Stimulated activated CD4-positive, alpha-beta T cell treated with anti-CD3 and anti-CD28 coated beads, Interleukin-15, amount 100 ng/mL, for 1 hour (primary cell): ENCODE measurements at places on chromosomes 7 and 10.
A peak's percentile ranks its signal among the peaks of the same experiment; 100 is the strongest.

DNA sequence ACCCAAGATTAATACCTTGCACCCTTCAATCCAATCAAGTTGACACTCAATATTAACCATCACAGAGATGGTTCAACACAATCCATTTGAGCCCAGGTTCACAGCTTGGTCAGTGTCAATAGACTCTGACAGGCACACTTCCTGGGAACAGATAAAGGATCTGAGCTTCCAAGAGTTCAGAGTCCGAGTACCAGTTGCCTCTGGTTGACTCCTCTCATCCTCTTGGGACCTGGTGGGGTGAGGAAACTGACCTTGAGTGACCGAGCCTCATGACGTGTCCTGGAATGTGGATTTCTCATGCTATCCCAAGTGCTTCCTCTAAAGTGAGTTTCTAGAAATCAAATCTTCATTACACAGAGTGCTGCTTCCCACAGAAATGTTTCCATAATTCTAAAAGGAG lies 162.0 kb downstream of the CYP26A1 start:
- DNase-seq = no peak

- DNase-seq = no peak
Observed at GRCh38 chr7:156397249-156397648, 243.3 kb upstream of the RNF32 start.

- no peak for DNase-seq
Observed at GRCh38 chr10:95459446-95460045, 101.6 kb downstream of the SORBS1 start.

GRCh38 chr10:102918817-102919245 lies 737 bp downstream of the CNNM2 start:
- DNase-seq = no peak

DNA sequence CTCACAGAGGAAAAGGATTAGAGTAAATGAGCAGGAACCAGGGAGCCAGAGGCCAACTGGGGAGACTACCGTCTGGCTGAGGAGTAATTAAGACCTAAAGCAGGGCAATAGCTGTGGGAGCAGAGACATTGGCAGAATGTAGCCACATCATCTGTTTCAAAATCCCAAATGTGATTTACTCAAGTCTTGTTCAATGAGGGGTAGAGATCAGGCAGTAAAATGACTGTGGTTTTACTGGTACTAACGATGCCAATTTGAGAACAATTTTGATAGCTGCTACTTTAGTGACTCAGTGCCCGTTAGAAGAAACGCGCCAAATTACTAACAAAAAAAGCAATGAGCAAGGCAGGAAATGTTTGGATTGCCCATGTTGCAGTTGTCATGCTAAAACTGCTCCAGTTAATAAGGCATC lies 12.7 kb upstream of the MIOS start:
- DNase-seq = no peak

DNA sequence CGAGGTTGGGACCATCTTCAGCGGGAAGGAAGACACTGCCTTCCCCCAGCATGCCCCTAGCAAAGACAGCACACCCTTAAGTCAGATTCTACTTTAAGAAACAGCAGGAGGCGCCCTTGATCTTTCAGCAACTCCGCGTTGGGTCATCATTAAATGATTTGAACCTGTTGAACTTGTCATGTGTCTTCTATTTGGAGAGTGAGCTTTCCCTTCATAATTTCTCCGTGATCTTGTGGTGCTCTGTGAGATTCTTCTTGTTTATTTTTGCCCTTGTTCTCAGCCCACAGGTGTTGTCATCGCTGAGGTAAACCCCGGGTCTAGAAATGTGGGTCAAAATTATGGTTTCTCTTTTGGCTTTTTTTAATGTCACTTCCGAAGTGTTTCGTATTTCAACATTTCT lies 49.5 kb upstream of the PITRM1 start:
- no peak for DNase-seq

GRCh38 chr10:112362833-112363232 lies 11.1 kb upstream of the ACSL5 start:
- no peak for DNase-seq

GRCh38 chr10:35327790-35328403 lies 8.4 kb upstream of the CCNY start:
- DNase-seq = no peak

- no peak for DNase-seq
Observed at GRCh38 chr7:112152186-112152585, 54.0 kb downstream of the DOCK4 start.

DNA sequence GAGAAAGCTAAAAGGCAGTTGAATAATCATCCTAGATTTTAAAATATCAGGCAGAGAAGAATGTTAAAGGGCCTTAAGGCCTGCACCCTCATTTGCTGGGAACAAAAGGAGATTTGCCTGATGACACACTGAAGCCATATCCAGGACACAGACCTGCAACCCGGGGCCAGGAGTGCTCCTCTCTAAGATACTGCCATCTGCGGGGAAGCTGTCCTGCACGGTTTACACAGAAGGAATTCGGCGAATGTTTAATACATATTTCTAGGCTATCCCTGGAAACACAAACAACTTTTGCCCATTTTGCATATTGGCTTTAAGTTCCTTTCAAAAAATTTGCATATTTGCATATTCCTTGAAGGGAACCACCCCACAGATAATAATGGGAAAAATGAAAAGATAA lies 52.3 kb downstream of the DYNC1I1 start:
- DNase-seq = no peak

DNA sequence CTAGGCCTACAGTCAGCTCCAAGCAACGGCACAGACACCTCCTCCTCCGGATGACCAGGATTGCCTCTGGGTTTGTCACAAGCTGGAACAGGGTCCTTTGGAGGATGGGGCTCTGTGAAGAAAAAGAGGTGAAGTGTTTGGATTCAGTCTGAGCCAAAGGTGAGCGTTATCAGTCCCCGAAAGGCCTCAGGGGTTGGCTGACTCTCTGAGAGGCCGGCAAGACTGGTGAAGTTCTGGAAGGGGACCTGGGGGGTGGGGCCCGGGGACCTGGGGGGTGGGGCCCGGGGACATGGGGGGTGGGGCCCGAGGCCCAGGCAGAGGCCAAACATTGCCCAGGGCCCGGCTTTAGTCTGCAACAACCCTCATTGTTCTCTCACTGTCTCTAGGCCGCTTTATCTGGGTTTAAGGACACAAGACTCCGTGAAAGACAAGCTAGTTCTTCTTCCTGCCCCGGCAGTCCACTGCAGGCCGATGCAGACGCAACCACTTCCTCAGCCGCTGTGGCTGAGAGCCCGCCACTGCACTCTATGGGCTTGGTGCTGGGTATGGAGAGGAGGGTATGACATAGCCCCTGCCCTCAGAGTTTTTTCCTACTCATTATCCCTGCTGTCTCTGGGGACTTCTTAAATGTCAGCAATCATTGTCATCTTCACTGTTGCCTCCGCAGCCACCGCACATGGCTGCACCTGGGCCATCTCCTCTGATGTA lies 27.4 kb upstream of the PSAP start:
- no peak for DNase-seq

DNA sequence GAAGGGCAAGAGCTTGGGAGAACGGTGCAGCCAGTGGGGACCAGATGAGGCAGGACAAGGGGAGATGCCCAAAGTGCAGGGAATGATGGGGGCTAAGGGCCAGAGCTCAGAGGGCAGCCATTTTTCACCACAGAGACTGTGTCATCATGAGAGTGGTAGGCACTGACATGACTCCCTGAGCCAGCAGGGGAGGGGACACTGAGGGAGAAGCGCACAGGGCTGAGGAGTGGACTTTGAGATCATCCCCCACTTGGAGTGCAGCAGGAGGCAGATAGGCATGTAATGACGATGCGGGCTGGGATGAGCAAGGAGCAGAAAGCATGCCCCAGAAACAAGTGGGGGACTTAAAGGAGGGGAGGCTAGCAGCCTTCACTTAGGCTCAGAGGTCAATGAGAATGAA lies 5.2 kb upstream of the SMKR1 start:
- DNase-seq = no peak

GRCh38 chr10:38143587-38143986 lies 49.5 kb downstream of the ZNF37A start:
- DNase-seq = no peak

- DNase-seq = no peak
Observed at GRCh38 chr10:110646417-110647135, 2.4 kb downstream of the RBM20 start.

DNA sequence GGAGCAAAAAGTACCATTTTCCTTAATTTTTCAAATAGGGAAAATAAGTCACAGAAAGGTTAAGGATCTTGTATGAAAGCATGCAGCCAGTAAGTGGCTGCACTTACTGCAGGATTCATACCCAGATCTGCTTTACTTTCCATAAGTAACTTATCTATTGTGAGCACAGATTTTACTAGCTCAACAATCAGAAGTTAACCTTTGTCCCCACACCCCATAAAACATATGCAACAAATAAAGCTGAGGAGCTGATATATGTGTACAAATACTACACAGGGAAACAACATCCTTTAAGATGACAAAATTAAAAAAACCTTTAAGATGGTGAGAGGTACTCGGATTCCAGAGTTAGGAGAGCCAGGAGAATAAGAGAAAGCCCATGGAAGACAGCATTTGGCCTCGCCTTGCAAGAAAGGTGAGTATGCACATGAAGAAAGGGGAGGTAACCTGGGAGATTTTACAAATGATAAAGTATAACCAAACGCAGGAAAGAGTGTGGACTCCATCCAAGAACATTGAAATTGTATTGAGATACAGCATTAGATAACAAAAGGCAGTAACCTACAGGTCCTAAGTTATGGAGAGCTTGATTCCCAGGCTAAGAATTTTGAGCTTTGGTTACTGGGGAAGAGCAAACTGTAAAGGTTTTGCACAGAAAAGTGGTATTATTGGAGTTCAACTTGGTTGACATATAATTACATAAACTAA lies 87.1 kb downstream of the ITGB8 start:
- DNase-seq = no peak

DNA sequence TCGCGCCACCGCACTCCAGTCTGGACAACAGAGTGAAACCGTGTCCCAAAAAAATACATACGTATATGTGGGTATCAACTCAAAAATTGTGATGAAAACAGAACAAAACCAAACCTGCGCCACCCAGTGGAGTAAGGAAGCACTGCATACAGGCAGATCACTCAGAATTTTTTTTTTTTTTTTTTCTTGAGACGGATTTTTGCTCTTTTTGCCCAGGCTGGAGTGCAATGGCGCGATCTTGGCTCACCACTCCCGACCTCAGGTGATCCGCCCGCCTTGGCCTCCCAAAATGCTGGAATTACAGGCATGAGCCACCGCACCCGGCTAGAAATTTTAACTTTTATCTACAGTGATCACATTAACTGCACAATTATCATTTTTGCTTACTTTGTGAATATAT lies 9.1 kb upstream of the TMEM236 start:
- peak; percentile 51 for DNase-seq

GRCh38 chr10:95352684-95353083 lies 61.9 kb upstream of the PDLIM1 start:
- no peak for DNase-seq

GRCh38 chr7:15925608-15926007 lies 239.1 kb upstream of the MEOX2 start:
- DNase-seq = no peak

- DNase-seq = no peak
Observed at GRCh38 chr10:132983252-132984007, 41.1 kb upstream of the CFAP46 start.

GRCh38 chr10:109993551-109994330 lies 14.0 kb upstream of the ADD3 start:
- DNase-seq = no peak

- no peak for DNase-seq
Observed at GRCh38 chr10:70348228-70348850, 34.1 kb downstream of the LRRC20 start.

GRCh38 chr7:111103678-111104274 lies 12.8 kb downstream of the LRRN3 start:
- DNase-seq = no peak

GRCh38 chr7:106094780-106095179 lies 17.3 kb downstream of the SYPL1 start:
- DNase-seq = no peak

DNA sequence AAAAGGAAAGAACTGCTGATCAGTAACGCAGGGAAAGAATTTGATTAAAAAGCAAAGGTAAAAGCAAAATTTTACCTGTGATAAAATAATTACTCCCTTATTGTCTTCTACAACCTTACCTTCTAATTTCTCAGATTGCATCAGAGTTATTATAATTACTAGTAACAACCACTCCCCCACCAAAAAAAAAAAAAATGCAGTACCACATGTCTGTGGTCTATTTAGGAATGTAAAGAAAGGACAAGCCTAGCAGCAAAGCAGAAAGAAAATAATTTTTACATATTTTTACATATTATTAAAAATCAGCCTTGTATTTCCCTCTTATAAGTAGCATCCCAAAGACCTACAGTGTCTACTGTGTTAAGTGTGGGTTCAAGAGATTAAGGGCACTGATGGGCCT lies 430.4 kb downstream of the TFEC start:
- DNase-seq = no peak

- no peak for DNase-seq
Observed at GRCh38 chr10:88386821-88387773, 196.0 kb downstream of the RNLS start.

GRCh38 chr10:865924-866576 lies 65.5 kb downstream of the LARP4B start:
- DNase-seq = no peak

DNA sequence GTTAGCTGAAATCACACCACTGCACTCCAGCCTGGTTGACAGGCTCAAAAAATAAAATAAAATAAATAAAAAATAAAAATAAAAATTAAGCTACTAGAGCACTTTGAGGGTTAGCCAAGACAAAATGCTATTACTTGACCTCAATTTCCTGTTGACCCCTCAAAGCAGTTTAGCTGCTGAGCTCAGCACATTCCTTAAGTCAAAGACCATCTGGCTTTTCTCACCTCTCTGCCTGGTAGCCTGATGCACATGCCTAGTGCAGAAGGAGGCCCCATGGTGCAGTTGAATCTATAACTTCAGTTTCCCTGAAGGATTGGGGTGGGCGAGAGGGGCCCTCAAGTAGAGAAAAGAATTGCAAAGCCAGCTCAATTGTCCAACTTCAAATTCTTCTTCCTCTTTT lies 211.1 kb upstream of the GALNT17 start:
- DNase-seq = no peak

DNA sequence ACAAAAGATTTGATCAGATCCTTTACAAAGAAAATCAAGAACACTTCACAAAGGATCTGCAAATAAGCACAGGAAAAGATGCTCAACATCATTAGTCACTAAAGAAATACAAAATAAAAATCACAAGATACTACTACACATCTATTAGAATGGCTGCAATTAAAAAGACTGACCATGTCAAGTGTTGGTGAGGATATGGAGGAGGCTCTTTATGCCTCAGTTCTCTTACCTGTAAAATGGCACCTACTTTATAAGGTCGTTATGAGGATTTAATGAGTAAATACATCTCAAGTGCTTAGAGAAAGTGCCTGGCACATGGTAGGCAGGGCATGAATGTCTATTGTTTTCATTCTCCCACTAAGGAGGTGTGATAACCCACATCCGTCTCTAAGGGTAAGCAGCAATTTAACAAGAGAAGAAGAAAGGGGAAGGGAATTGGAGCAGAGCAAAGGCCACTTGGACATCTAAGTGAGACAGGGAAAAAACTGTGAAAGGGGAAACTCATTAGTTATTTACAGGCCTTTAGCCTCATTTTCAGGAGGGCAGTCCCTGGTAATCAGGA lies 157.5 kb upstream of the NFE2L3 start:
- DNase-seq = no peak
